ENCODE measurements at places on chromosomes 3 and 15.

DNA sequence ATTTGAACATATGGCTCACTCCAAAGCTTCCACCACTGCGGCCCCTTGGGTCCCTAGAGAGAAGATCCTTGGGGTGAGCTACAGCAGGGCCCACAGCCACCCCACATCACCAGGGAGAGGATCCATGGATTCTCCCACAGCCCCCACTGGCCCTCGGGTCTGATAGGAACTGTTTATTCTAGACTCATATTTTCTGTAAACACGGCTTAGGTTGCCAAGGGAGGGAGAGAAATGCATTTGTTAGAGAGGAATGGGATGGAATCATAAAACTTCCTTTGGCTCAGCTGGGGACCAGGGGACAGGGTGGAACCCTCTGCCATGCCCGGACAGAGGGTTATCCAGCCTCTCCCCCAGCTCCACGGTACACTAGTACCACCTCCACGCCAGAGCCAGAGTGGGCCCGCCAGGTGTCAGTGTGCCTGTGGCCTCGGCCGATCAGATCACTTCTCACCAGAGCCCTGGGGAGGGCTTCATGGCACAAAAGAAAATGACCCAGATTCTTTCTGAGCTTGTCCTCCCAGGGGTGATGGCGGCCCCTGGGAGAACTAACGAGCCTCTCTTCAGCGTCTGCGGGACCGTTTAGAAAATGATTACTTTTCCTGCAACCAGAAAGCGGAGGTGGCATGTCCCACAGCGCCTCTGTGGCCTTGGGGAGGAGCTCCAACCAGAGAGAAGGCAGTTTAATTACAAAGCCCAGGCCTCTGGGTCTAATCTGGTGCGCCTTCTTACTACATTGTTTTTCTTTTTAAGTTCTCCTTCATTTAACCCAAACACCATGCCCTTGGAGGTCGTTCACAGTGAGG is 33.7 kb downstream of the ADCY5 start:
- DNase-seq, result no peak

- peak; percentile 76 for DNase-seq
These were observed 28.9 kb downstream of the ARHGAP31 start for GRCh38 chr3:119322835-119323722.

DNA sequence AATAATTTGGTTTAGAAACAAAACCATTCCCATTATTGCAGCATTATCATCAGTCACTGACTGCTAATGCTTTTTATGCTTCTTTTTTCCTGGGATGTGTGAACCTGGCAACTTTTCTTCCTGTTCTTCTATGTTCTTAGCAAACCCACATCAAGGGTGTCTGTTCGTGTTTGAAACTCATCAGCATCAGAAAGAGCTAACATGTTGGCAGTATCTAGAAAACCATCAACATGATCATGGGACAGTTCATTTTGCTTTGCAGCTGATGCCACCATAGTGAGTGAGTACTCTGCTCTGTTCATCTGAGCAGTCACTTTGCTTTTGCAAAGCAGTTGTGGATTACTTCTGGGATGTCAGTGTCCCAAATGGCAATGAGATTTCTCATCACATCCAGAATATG is 5.9 kb downstream of the DPH3 start:
- no peak for DNase-seq

DNA sequence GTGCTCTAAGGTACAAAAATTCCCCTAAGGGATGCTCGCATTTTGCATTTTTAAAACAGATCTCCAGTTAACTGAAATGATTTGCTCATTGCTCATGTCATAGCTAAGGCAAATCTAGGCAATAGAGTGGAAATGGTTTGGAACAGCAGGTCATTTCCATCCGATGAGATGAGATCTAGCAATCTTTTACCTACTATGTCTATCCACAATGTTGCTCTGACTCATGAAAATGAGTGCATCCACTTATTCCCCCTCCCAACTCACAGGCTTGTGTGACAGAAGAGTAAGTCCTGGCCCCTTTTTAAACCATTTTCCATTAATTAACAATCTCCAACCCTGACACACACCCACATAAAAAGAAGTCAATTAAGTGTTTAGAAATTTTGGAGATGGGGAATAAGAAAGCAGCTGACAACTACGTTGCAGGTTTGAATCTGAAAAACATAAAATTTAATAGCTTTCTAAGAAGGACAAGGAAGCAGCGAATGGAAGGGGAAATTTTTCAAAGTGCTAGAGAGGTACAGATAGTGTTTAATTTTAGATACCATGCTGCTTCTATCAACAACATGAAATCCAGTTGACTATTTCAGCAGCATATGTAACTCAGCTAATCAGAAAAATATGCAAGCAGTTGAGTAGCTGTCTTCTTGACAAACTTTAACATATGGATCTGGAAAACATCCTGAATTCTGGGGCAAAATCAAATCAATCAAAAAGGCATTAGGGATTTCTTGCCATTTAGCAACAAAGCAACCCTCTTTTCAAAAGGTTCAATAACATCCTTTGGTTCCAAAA is 112.0 kb downstream of the TMCO5A start:
- DNase-seq, result no peak

- DNase-seq, result no peak
These were observed 154.4 kb downstream of the PEX5L start for GRCh38 chr3:179882292-179882691.

- no peak for DNase-seq
These were observed 64.4 kb upstream of the TPM1 start for GRCh38 chr15:62977952-62978811.

DNA sequence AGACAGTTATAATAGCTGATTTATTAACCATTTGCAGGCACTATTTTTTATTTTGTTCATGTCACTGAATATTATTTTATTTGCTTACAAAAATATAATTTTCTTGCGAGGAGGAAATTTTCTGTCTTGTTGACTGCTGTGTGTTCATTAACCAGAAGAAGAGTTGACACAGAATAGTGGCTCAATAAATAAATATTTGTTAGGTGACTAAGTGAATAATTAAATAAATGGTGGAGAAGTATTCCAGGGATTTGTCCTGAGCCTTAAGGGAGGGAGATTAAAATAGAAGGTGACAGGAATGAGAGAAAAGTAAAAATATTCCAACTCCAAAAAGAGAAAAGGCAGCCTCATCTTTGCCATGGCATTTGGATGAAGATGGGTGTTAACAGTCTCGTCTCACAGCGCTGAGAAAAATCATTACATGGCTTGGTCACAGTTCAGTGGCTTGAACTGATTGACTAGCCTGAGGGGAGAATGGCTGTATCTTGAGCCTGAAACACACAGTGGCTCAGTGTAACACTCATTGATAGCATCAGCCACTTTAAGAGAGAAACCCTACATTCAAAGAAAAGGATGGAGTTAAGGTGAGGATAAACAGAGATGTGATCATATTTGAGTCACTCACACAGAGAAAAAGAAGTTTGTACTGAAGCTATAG is 449.9 kb upstream of the NAALADL2 start:
- no peak for DNase-seq

DNA sequence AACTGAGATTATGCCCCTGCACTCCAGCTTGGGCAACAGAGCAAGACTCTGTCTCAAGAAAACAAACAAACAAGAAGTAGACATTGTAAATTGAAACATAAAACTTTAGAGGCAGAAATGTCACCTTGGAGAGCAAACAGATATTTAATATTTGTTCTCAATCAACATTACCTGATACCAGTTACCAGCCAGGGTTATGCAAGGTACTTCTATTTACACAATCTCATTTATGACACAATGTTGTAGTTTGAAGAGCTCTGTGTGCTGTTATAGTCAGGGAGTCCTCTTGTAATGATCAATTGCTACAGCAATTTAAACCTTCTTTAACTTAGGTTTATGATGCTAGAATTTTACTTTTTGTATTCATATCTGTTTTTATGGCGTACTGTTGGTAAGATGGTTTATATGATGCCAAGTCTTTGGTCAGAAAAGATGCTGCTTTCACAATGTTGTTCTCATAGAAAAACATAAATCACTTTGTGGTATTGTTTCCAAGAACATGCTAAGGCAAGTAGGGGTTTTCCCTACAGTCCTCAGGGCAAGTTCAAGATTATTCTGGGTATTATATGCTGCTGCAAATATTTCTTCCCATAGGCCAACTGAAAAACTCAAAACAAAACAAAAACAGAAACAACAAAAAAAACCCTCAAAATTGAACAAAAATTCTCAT is 173.5 kb downstream of the TNIK start:
- no peak for DNase-seq

- DNase-seq, result no peak
These were observed 1078.2 kb downstream of the ZPLD1 start for GRCh38 chr3:103513003-103513402.

GRCh38 chr3:73966733-73967132 is 342.0 kb upstream of the PDZRN3 start:
- DNase-seq, result no peak

GRCh38 chr3:196246612-196247308 is 30.4 kb downstream of the SLC51A start:
- no peak for DNase-seq

DNA sequence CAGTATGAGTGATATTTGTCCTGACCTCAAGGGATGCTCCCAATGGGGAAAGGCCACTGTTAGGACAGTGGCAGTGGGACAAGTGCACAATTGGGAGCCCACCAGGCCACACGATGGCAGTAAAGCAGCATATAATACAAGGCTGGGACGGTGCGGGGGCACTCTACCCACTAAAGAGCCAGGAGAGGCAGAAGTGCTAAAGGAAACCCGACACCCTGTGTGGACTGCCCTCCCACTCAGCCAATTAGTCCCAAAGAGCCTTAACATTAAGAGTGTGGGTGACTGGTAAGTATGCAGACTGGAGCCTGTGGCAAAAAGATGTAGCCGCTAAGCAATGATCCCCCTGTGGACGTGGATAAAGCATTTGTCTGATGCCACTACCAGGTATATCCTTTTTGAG is 8.2 kb upstream of the ZNF589 start:
- DNase-seq, result peak; percentile 48

GRCh38 chr3:142626971-142627370 is 30.8 kb downstream of the PLS1 start:
- no peak for DNase-seq

- DNase-seq, result no peak
These were observed 48.5 kb downstream of the AMOTL2 start for GRCh38 chr3:134325706-134326105.

Measured in effector CD8-positive, alpha-beta T cell (primary cell).